ENCODE measurements at places on chromosomes 5 and 9.

- no peak for DNase-seq
Measured at GRCh38 chr5:132867046-132867451, 607 bp downstream of the UQCRQ start.

- DNase-seq: no peak
Measured at GRCh38 chr9:71910650-71911060, 338 bp downstream of the ABHD17B start.

- no peak for DNase-seq
Measured at GRCh38 chr5:100519075-100519474, 16.1 kb upstream of the FAM174A start.

- no peak for DNase-seq
Measured at GRCh38 chr9:92349771-92350739, 24.3 kb downstream of the CENPP start.

GRCh38 chr5:73312872-73313510, 135.6 kb downstream of the FOXD1 start:
- no peak for DNase-seq

DNA sequence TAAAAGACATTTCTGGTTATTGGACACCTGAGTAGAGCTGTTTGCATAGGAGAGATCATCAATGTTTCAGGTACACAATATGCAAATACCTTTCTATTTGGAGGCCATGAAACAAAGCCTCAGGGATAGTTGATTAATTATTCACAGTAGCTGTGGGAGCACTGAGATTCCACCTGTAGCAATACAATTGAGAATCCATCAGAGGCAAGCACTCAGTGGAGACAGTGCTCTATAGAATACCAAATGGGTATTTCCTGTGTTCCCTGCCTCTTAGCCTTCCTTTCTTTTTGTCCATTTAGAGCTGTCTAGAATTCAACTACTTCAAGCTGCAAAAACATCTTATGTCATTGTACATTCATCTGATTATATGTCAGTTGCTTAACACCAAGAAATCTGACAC, 1754.0 kb upstream of the ACO1 start:
- DNase-seq: no peak

- no peak for DNase-seq
Measured at GRCh38 chr5:179866241-179867078, 7.8 kb upstream of the MRNIP start.
